ENCODE measurements at places on chromosomes 3 and 15. TPM values are rescaled to one million over a fixed set of nuclear protein-coding genes. Genes with fewer than 3 reads are reported as not detected.

DNA sequence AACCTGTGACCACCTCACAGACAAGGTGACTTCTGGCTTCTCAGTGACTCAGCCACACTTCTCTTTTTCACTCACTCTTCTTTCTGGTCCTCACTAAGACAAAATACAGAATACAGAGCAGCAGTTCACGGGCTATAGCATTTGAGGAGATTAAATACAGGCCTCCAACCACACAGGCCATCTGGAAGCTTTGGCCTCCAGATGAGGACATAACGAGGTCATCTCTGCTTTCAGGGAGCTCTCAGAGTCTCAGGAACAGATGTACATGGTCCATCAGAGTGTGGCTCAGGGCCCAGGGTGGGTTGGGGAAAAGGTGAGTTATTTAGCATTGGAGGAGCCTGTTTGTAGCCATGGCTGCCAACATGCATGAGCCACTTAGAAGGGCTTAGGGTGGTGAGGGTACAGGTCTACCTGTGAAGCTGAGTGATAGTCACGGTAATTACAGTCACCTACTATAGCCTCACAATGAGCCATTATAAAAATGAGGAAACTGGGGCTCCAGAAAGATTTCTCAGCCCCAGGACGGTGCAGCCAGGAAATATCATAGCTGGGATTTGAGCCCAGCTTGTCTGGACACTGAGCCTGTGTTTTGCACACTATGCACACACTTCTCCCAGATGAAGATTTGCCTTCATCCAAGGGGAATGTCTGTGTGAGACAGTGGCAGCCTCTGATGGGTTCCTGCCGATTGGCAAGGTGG lies 159.8 kb upstream of the CTDSPL start:
- H3K4me1 ChIP-seq, result peaks cover 21% of the 10 kb centered on the region
- no peak overlapping the region for H3K4me3 ChIP-seq
- no peak for DNase-seq
- H3K36me3 ChIP-seq, result no peaks in the 10 kb centered on the region
- H3K27ac ChIP-seq, result no peak overlapping the region

GRCh38 chr15:63917588-63918316 lies 84.0 kb upstream of the HERC1 start:
- H3K36me3 ChIP-seq, result no peaks in the 10 kb centered on the region
- no peak for DNase-seq
- H3K27me3 ChIP-seq, result no peaks in the 10 kb centered on the region
- no peak overlapping the region for H3K4me3 ChIP-seq
- no peak overlapping the region for H3K27ac ChIP-seq
- H3K4me1 ChIP-seq, result peaks cover 13% of the 10 kb centered on the region

PCOLCE2 gene
- 15.5 TPM for polyA plus RNA-seq

SLC24A5 gene
- polyA plus RNA-seq, result 0.05 TPM

DNA sequence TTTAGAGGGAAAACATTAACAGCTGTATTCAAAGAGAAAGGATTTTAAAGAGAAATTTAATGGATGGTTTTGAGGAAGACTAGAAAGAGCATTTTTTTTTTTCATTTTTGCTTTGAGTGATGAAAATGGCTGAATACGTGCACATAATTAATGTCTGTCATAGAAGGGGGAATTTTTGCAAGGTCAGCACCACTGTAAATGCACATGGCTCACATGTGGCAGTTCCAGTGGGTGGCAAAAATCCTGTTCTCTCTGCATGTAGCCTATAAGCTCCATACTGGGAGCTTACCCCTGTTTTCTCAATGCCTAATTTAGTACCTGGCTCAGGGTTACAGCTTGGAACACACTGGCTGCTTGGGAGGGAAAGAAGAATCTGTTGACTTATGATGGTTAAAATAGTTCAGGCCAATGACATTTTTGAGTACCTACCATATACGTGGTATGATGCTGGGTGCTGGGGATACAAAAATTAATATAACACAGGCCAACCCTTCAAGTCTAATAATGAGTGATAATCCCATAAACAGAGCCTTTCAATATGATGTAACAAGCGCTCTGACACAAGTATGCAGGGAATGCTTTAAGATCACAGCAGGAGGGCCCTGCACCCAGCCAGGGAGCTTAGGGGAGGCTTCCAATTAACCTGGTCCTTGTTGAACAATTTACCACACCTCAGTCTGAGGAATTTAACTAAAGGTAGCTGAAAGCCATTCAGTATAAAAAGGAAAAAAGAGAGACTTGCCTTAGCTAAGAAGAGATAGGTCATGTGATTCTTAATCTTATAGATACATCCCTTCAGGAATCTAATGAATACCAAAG lies 33.0 kb downstream of the HSPBAP1 start:
- DNase-seq, result no peak
- peaks cover 5% of the 10 kb centered on the region for H3K4me1 ChIP-seq
- no peaks in the 10 kb centered on the region for H3K36me3 ChIP-seq
- H3K4me3 ChIP-seq, result no peak overlapping the region
- no peaks in the 10 kb centered on the region for H3K27me3 ChIP-seq
- H3K27ac ChIP-seq, result no peak overlapping the region

FSTL1 gene
- polyA plus RNA-seq, result 24.9 TPM

DNA sequence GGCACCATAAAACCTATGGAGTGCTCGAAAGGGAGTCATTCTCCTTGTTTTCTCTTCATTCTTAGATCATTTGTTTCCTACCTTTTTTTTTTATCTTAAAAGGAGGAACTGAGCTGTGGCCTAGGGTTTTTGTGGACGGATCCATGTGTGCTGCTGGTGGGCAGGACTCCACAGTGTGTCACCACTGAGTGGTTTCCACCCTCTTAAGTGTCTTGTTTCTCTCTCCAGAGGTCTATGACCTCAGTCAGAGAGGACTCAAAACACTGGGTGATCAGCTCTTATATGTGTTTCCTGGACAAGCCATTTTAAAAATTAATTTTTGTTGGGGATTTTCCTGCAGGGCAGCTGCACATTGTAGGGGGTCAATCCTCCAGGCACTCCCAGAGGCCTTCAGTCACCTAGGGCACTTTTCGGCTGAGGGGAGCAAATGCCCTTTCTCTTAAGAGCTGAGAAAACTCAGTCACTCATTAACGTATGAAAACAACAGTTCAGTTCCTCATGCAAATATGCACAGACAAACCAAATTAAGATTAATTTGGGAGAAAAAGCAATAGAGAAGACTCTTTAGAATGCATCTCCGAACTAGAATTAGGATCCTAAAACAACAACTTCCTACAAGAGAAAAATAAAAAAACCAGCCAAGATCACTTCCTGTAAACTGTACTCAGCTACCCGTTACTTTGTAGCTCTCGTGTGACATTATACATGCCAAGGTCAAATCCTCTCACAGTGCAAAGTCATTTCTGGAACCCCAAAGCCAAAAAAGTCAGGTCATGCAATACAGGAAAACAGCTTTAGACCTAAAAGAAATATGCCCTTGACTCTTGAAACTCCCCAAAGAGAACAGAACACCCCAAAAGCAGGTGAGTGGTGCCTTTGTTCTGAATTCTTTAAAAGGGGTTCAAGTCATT lies 27.6 kb upstream of the FAM3D start:
- H3K27me3 ChIP-seq, result no peaks in the 10 kb centered on the region
- H3K27ac ChIP-seq, result no peak overlapping the region
- no peaks in the 10 kb centered on the region for H3K4me1 ChIP-seq
- H3K4me3 ChIP-seq, result no peak overlapping the region

GRCh38 chr15:88115486-88116152 lies 140.9 kb downstream of the NTRK3 start:
- no peak overlapping the region for H3K27ac ChIP-seq
- H3K27me3 ChIP-seq, result no peaks in the 10 kb centered on the region
- DNase-seq, result peak; percentile 65
- peaks cover 6% of the 10 kb centered on the region for H3K4me1 ChIP-seq

- DNase-seq, result no peak
- no peak overlapping the region for H3K27ac ChIP-seq
- peaks cover 34% of the 10 kb centered on the region for H3K36me3 ChIP-seq
Measured at GRCh38 chr3:43343185-43343584, 56.8 kb downstream of the SNRK start.

DNA sequence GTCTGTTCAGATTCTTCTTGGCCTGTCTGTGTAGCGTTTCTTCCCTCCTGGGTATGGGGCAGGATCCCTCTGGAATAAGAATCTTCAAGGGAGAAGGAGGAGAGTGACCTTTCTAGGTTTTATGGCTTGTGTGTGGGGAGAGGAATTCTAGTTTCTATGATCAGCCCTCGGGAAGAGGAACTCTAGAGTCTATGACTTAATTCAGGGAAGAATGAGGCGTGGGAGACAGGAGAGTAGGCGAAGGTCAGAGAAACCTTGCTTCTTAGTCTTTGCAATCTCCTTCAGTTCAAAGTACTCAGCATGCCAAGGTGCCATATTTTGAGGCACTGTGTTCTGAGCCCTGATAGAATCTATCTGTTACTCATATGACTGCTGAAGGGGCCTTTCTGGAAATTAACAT lies 99.2 kb upstream of the C3orf80 start:
- peaks cover 4% of the 10 kb centered on the region for H3K4me1 ChIP-seq
- H3K36me3 ChIP-seq, result no peaks in the 10 kb centered on the region
- no peak overlapping the region for H3K4me3 ChIP-seq
- DNase-seq, result no peak

DNA sequence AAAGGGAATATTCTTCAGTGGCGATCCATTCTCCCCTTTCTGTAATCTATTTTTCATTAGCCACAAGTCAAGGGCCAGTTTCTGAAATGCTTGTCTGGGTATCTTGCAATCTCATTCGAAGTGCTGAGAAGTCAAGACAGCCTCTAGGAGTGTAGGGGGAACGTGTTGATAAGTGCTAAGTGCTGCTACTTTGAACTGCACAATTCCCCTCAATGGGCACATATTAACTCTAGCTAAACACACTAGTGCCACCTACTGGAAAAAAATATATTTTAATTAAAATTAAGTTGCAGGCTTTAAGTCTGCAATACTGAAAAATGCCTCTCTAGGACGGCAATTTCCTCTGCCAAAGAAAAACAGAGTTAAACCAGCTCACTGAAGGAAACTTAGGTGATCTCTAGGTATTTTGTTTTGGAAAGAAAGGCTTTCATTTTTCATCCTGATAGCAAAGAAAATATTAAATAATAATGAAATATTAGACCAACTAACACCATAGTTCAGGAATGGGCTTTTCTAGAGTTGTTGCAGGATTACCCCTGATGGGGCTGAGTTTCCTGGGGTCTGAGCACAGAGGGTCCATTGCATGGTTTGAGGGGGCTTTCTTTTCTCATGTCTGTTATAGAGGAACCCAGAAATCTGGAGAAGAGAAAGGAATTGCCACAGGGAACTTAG lies 181.9 kb upstream of the KBTBD8 start:
- peaks cover 12% of the 10 kb centered on the region for H3K27me3 ChIP-seq
- no peaks in the 10 kb centered on the region for H3K36me3 ChIP-seq

DNA sequence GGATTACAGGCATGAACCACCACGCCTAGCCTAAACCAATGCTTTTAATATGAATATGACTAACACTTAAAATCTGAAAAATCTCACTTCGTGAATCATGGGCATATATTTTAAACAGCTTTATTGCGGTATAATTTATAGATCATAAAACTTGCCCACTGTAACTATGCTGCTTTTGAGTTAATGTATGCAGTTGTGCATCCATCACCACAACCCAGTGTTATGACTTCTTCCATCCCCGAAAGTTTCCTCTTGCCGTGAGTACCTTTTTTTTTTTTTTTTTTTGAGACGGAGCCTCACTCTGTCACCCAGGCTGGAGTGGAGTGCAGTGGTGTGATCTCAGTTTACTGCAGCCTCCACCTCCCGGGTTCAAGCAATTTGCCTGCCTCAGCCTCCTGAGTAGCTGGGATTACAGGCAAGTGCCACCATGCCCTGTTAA lies 7.1 kb downstream of the KAT2B start:
- peaks cover 14% of the 10 kb centered on the region for H3K4me1 ChIP-seq
- DNase-seq, result no peak
- no peak overlapping the region for H3K27ac ChIP-seq
- H3K27me3 ChIP-seq, result no peaks in the 10 kb centered on the region
- H3K4me3 ChIP-seq, result no peak overlapping the region

DNA sequence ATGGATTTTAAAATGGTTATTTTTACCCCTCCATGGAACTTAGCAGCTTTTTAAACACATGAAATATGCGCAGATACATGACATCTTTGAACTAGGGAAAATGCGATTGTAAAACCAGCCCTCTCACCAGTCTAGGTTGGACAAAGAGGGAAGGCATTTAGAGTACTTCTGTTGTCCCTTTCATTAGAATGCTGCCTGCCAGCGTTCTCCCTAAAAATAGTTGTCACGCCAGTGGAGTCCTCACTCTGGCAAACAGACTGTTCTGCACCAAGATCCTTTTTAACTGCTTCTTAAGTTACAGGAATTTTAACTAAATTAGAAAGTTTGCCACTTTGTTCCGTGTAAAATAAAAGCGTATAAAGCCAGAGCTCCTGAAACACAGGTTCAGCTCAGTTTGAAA lies 295.3 kb downstream of the VPS13C start:
- H3K36me3 ChIP-seq, result no peaks in the 10 kb centered on the region
- no peak overlapping the region for H3K4me3 ChIP-seq
- DNase-seq, result no peak

ISLR gene
- 2.8 TPM for polyA plus RNA-seq
